Activated T-helper 1 cell treated with anti-CD3 and anti-CD28 coated beads, Interleukin-2, amount 50 U/mL, for 16 hours (primary cell): ENCODE measurements at places on chromosomes 6 and 20.

DNA sequence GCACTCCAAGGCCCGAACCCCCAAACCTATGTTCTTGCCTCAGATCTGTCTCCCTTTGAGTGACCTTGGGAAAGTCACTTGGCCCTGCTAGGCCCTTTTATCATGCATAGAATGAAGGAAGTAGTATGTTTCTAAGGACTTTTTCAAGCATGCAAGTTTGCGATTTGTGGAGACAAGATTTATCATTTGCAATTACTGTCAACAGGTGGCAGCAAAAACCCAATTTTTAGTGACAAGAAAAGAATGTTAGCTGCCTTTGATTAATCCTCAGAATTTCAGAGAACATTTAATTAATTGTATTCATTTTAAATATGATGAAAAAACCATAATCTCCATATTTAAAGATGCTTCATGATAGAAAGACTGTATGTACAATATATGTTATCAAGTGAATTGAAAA is 28.3 kb upstream of the PREP start:
- DNase-seq = no peak

- no peak for DNase-seq
Observed at GRCh38 chr20:59328071-59328470, 27.7 kb downstream of the EDN3 start.

DNA sequence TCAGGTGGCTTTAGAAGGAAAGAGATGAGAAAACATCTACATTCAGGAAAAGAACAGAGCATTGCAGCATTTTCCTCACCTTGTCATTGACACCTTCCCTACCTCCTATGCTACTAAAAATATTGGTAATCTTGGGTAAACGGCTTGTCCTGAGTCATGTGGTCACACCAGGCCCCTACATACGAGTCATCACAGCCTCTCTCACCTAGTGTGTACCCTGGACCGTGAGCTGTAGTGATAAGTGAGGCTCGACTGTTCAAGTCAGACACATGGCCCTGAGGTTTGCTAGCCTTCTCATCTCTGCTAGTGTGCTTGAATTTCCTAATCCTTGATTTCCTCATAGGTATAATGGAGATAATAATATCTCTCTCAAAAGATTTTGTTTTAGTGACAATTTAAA is 29.6 kb upstream of the TMEM244 start:
- no peak for DNase-seq

- no peak for DNase-seq
Observed at GRCh38 chr6:111566222-111566734, 39.4 kb downstream of the TRAF3IP2 start.

DNA sequence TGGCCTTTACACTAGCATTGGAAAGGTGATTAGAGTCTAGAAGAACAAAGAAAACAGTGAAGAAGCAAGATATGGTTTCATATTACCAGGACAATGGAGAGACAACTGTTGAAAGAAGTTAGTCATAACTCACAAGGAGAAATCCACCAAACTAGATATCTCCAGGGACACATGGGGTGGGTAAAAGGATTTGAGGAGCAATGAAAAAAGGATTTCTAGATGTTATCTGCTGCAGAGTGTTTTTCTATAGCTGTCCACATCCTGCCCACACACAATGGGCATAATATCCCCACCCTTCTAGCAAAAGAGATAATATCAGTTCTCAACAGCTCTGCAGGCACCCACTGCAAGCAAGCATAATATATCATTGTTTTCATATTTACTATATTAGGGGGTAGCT is 303.1 kb downstream of the HAO1 start:
- no peak for DNase-seq

- DNase-seq = no peak
Observed at GRCh38 chr6:131122007-131122406, 13.3 kb upstream of the AKAP7 start.
